ENCODE measurements at places on chromosomes 6 and 20. TPM values are rescaled to one million over a fixed set of nuclear protein-coding genes. Genes with fewer than 3 reads are reported as not detected.

The C4A gene
- total RNA-seq = 4.0 TPM

The RANBP9 gene
- total RNA-seq = 85.5 TPM

The BPIFB1 gene
- total RNA-seq = not detected

The UBE2C gene
- total RNA-seq = 1.2 TPM

The EYS gene
- not detected for total RNA-seq

The C6orf141 gene
- not detected for total RNA-seq

The SIRPA gene
- not detected for total RNA-seq

The PRRT1 gene
- 0.39 TPM for total RNA-seq

The SERAC1 gene
- total RNA-seq = 4.8 TPM

The MDFI gene
- not detected for total RNA-seq

The OSER1 gene
- 137 TPM for total RNA-seq

The GFRAL gene
- total RNA-seq = not detected

The CDYL gene
- 27.0 TPM for total RNA-seq

The IL20RA gene
- not detected for total RNA-seq

The SPATA25 gene
- 0.54 TPM for total RNA-seq

The SMOC2 gene
- total RNA-seq = not detected

The PSMB9 gene
- 148 TPM for total RNA-seq

The ZMYND8 gene
- total RNA-seq = 47.2 TPM

The NKX2-4 gene
- total RNA-seq = not detected

The SSTR4 gene
- total RNA-seq = not detected

The TREML1 gene
- total RNA-seq = 4.8 TPM

The LPIN3 gene
- total RNA-seq = 0.35 TPM

The ZNF831 gene
- total RNA-seq = 90.3 TPM

The PBOV1 gene
- not detected for total RNA-seq

The CALHM6 gene
- total RNA-seq = 2.1 TPM

The SLA2 gene
- 39.4 TPM for total RNA-seq

The PAK5 gene
- not detected for total RNA-seq

The GPX5 gene
- not detected for total RNA-seq

The MOCS3 gene
- total RNA-seq = 2.7 TPM

Measured in CD4-positive, CD25-positive, alpha-beta regulatory T cell (primary cell).